ENCODE measurements at places on chromosomes 7 and 10. TPM values are rescaled to one million over a fixed set of nuclear protein-coding genes. Genes with fewer than 3 reads are reported as not detected.
A peak's percentile ranks its signal among the peaks of the same experiment; 100 is the strongest.

DNA sequence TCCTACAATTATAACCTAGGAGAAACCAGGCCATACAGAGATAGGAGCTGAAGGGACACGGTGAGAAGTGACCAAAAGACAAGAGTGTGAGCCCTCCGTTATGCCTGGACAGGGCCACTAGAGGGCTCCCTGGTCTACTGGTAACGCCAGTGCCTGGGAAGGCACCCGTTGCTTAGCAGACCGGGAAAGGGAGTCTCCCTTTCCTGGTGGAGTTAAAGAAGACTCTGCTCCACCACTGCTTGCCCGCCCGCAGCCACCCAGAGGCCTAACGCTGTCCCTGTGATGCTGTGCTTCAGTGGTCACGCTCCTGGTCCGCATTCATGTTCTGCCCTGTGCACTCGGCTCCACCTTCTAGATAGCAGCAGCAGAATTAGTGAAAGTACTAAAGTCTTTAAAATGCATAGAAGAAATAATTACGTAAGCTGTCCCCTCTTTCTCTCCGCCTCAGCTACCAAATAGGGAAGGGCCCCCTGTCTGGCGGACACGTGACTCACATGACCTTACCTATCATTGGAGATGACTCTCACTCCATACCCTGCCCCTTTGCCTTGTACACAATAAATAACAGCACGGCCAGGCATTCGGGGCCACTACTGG, 34.8 kb downstream of the GRID2IP start:
- DNase-seq: peak; percentile 94

GRCh38 chr10:29471544-29471859, 163.3 kb downstream of the SVIL start:
- DNase-seq: peak; percentile 41

DNA sequence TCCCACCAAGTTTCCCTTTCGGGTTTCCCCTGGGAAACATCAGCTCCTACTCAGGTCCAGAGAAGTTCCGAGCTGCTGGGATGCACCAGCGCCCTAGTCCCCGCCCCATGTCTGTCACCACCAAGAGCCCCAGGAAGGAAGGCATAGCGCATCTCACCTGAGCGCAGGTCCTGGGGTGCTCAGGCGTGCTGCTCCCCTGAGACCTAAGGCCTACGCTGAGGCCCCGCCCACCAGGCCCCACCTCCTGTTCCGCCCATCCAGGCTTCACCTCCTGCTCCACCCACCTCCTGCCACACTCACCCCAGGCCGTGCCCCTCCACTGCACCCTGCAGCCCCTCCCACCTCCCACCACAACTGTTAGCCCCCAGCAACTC, 1.2 kb upstream of the TFR2 start:
- DNase-seq: peak; percentile 48

- no peak for DNase-seq
Observed at GRCh38 chr10:338171-339037, 203.1 kb downstream of the ZMYND11 start.

DNA sequence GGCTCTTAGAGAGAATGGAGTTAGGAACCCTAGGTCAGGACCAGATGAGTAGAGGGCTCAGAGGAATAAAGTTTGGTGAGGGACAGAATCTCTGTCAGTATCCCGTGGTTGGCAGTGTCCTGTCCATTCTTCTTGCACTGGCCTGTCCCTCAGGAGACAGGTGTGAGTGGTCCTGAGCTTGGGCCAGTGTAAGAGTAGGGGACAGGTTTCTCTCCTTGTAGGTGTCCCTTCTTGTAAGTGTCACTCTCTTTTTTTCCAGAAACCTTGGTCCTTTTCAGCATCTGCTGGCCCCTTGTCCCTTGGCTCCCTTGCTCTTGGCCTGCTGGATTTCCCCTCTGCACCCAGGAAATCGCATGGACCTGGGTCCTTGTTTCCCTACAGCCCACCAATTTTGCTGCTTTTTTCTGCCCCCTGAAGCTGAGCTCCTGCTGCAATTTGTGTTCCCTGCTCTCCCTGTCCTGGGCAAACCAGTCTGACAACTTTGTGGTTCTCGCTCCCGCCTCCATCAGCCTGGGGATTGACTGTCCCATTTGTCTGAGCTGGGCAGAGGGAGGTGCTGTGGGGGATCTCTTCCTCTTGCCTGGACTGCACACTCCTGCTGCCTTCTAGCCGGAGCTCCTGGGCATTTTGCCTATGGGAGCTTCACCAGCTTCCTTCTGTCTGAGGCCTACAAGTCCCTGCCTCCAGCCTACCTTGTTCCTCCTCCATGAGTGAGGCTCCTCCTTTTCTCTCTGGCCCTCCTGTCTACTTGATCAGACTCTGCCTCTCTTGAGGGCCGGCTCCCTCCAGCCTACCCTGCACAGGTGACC, 6.5 kb downstream of the TSPAN14 start:
- peak; percentile 24 for DNase-seq

- no peak for DNase-seq
Observed at GRCh38 chr7:55481155-55481554, 91.1 kb downstream of the VOPP1 start.

DNA sequence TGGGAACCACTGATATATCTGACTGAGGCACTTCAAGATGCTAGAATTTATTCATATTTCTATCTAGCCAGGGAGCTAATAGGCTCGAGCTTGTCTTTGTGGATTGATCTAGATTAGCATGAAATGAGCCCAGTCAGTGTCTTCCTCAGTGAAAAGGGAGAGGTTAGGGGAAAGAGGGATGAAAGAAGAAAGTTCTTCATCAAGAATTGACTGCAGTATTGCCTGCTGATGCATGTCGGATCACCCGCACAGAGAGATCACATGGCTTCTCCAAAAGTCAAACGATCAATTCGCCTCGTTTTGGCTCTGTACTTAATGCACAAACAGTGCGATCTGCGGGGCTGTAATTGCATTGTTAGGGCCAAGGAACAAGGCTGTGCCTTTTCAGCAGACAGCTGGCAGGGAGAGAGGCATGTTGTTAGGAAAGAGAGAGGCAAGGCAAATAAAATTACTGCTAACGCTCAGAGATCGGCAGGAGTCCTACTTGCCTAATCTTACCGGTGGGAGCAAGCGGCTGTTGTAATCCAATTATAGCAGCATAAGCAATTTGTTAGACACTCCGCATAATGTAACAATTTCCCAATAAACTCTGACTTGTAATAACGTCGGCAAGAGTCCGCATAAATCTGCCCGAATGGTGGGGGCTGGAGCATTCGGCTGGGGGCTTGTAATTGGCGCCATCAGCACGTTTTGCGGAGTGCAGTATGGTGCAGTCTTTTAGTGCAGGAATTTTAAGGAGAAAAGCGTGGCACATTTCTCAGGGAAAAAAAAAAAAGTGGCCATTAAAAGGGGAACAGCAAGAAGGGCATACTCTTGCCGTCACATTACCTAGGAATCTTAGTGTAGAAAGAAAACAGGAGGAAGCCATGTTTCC, 102.1 kb downstream of the POLL start:
- DNase-seq: no peak

DNA sequence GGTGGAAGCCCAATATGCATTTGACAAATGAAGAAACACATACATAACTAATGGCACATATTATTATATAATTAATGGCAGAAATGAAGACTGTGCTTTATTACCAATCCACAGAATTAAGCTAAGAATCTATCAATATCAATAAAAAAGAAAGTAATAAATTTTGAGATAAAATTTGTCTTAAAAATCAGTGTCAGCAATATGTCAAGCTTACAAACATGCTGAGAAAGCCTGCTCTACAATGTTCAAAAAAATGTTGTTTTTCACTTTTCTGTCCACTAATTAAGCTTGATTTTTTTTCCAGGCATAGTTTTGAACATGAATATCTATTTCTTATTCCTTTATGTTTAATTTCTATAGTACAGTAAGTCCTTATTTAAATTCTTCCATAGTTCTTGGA, 721.0 kb upstream of the LRRTM3 start:
- DNase-seq: no peak

GRCh38 chr7:107614425-107614824, 34.4 kb downstream of the BCAP29 start:
- no peak for DNase-seq

DNA sequence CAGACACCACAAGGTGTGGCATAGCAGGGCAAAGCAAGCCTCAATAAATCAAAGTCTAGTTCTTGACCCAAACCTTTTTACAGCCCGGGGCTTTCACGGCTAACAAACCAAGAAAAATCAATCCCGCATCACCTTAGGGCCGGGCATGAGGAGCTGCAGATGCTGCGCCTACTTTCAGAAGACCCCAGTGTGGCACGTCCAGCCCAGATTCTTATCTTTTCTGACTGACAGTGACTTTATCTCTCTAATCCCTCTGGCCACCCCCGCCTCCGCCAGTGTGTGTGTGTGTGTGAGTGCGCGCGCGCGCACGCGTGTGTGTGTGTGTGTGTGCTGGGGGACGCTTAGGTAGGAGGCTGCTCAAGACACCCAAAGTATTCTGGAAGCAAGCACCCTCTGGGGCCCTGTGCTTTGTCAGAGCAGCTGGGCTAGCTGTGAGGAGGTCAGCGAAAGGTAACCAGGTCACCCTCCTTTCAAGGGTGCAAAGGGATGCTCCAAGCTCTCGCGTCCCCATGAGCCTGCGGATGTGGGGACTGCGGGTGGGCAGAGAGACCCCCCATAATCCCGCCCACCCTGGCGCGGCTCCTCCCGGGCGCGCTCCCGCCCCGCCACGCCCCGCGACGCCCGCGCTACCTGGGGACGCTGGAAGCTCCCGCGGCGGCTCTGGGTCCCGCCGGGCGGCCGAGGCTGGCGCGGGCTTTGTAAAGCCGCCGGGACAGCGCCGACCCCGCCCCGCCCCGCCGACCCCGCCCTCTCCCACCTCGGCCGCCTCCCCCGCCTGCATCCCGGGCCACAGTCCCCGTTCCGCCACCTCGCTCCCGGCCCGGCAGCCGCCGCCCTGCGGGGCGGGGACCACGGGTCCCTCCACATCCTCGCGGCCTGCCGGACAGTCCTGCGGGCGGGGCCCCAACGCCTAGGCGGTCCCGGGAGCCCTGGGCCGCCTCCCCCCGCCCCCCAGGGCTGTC, 57.1 kb upstream of the RHOBTB1 start:
- DNase-seq: no peak

DNA sequence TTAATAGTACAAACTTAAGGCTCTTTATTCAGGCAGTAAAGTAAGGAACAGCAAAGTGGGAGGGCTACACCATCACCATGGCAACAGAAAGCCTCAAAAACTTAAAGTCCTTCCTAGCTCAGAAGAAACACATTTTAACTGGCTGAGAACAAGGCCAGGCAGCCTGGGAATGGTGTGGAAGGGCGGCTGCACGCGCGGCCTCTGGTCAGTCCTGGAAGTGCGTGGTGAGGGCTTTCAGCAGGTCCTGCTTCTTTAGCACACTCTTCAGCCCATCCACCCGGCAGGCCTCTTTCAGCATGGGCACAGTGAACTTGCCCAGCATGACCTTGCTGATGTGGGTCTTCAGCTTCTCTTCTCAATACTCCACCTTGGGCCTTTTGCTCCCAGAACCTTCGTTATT, 133.0 kb downstream of the CYP26A1 start:
- no peak for DNase-seq

- DNase-seq: no peak
Observed at GRCh38 chr7:74483402-74484336, 30.0 kb downstream of the GTF2IRD1 start.

GRCh38 chr7:14403587-14403986, 414.1 kb upstream of the ETV1 start:
- DNase-seq: no peak

- no peak for DNase-seq
Observed at GRCh38 chr7:102317231-102318059, 30.8 kb downstream of the SH2B2 start.

GRCh38 chr7:45225311-45225947, 67.8 kb downstream of the RAMP3 start:
- DNase-seq: no peak

DNA sequence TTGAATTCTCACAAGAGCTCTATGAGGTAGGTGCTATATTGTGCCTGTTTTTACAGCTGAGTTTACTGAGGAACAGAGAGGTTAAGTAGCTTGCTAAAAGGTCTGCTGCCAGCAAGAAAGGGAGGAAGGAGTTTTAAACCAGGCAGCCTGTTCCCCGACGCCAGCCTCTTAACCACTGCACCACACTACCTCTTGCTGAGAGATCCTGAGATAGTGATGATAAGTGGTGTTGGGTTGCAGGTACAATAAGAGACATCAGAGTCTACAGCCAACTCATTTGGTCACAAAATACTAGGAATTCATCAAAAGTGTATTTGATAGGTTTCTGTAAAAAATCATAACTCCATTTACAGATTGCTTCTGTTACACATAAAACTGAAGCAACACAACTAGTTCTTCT, 8.0 kb downstream of the CCDC71L start:
- DNase-seq: no peak

GRCh38 chr7:2725178-2726105, 37.4 kb downstream of the AMZ1 start:
- DNase-seq: no peak

- DNase-seq: peak; percentile 76
Observed at GRCh38 chr7:23654508-23654907, 25.5 kb upstream of the FAM221A start.

- no peak for DNase-seq
Observed at GRCh38 chr7:26399736-26400135, 108.1 kb downstream of the SNX10 start.

GRCh38 chr7:108430664-108431063, 25.6 kb downstream of the NRCAM start:
- no peak for DNase-seq

- DNase-seq: peak; percentile 82
Observed at GRCh38 chr7:92988051-92988450, 129.7 kb downstream of the SAMD9 start.

GRCh38 chr7:28088032-28088431, 92.6 kb downstream of the JAZF1 start:
- no peak for DNase-seq

DNA sequence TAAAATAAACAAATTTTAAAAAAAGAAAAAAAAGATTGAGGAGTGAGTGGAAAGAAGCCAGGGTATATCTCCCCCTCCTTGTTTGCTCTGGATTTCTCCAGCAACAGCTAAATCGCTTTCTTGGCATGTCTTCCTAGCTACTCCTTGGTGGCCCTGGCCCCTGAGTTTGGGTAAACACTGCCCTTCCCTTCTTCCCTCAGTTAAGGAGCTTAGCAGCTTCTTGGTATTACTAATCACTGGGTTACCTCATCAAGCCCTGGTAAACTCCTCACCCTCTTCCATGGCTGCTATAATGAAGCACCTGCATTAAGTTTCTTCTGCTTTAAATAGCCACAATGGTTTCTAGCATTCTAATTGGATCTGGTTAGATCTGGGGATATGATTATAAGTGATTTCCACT, 269.8 kb downstream of the FZD1 start:
- DNase-seq: no peak

GRCh38 chr10:123998197-123999141, 94.9 kb downstream of the CHST15 start:
- DNase-seq: no peak

DNA sequence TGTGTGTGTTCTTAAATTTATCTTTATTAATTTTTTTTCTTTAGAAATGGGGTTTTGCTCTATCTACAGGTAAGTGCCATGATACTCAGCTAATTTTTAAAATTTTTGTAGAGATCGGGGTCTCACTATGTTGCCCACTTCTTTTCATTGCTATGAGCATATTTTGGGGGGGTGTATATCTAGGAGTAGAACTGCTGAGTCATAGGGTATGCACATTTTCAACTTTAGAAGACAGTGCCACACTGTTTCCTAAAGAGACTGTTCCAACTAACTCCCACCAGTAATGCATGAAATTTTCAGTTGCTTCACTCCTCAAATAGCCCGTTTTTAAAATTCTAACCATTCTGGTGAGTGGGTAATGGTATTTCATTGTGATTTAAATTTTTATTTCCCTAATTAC, 108.3 kb downstream of the CUL2 start:
- DNase-seq: no peak

SPDYE1 gene
- total RNA-seq: not detected

UPK3BL2 gene
- 1.8 TPM for total RNA-seq

KCNMA1 gene
- not detected for total RNA-seq

IGFBP1 gene
- not detected for total RNA-seq

VWDE gene
- 0.16 TPM for total RNA-seq

TMEM213 gene
- total RNA-seq: not detected

C7orf33 gene
- not detected for total RNA-seq
